ENCODE measurements at places on chromosomes 4 and X.

- DNase-seq = no peak
These were observed 3.4 kb upstream of the ARR3 start for GRCh38 chrX:70264784-70265183.

- DNase-seq = peak; percentile 45
These were observed 20.6 kb upstream of the TEC start for GRCh38 chr4:48290146-48290772.

GRCh38 chrX:125096870-125097269, 222.8 kb upstream of the TEX13C start:
- no peak for DNase-seq

- DNase-seq = no peak
These were observed 204.1 kb downstream of the LDB2 start for GRCh38 chr4:16694173-16694883.

GRCh38 chr4:98474408-98474844, 184.0 kb downstream of the TSPAN5 start:
- no peak for DNase-seq

GRCh38 chr4:41611881-41612871, 74.2 kb downstream of the LIMCH1 start:
- no peak for DNase-seq

DNA sequence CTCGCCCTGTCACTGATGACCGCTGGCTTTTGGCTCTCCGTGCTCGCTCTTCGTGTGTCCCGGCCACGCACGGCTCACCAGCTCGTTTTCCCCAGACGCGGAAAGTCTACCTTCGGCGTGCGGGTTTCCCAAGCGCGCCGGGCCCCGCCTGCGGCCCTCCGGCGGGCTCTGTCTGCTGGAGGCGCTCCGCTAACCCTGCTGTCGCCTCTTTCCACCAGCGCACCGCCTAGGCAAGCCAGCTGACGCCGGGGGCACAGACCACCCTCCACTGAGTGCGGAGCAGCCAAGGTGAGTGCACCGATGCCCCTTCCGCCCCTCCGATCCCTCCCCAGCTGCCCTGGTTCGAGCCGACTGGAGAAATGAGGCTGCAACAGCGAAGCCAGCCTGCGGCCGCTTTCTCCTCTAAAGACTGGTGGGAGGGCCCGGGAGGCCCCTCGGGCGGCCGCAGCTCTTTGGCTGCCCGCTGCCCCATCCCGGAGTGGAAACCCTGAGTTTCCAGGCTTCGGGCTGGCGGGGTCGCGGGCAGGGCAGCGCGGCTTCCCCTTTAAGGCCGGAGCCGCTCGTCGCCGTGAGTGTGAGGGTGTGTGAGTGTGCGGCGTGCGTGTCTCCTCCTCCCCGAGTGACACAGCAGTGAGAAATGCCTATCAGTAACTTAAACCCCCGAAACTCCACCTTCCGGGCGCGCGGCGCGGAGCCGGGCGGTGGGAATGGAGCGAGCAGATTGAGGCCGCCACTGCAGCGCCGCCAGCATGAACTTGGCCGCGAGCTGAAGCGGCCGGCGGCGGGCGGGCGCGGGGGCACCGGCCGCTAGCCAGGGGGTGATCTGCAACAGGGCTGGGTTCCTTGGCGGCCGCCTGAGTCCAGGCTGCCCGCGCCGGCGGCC, at the start of gene MAMLD1:
Gene MAMLD1, plus strand, starts transcription at position 719 of the 883 bp plus-strand sequence. CDS start 82,200 bp downstream, outside the sequence.
- DNase-seq = peak; percentile 72

- DNase-seq = no peak
These were observed 36.2 kb upstream of the USP38 start for GRCh38 chr4:143148521-143148920.

DNA sequence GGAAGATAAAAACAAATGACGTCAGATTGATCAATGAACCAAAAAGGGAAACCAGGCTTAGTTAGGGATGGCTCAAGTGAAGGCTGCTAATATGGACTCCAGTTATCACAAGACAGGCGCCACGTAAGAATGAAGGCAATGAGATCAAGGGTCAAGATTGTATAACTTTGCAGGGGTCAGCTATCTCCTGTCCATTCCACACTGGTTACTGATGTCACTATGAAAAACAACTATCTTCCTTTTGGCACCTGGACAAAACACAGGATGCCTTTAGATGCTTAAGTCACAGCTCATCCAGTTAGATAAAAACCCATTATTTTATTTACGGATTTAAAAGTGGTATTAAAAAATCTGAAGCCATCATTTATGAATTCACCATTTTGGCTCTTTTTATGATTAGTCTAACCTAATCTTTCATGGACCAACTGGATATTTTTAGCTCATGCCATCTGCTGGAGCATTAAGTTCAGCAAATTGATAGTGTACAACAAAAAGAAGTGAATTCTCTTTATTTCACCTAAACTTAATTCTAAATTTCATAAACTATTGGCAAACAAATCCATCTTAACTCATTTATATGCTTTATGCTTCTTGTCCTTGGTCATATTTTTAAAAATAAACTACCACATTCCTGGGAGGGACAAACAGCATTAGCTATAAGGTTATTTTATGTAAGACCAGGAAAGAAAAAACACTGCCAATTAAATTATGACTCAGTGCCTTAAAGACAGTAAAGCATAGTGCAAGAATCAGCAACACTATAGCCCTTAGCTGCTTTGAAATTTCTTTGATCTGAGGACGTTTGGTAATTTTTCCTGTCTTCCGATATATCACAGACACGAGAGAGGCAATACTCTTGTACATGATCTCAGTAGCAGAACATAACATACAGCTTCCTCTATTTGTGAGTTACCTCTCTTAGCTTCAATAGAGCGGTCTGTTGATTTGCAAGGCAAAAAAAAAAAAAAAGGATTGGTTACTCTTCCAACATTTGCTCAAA, 27.0 kb downstream of the DHX15 start:
- DNase-seq = no peak

- no peak for DNase-seq
These were observed 9.6 kb downstream of the AFP start for GRCh38 chr4:73445383-73446335.

- DNase-seq = no peak
These were observed 398.2 kb upstream of the SPANXN1 start for GRCh38 chrX:144849141-144849540.

DNA sequence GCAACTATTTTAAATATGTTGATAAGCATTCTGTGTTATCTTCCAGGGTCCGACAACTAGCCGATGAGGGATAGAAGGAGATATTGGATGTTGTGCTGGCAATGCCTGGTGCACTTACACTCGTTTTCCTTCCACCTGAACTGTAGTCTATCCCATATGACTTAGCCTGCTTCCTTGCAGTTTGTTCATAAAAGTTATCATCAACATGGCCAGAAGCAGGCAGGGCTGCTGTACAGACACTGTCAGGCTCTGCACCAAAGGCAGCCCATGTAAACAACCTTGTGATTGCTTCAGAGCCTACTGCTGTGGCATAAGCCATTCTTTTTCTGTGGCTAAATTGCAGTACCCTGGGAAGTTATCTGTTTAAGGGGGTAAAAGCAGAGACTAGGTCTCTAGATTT, 1.6 kb downstream of the MAPK10 start:
- DNase-seq = no peak

DNA sequence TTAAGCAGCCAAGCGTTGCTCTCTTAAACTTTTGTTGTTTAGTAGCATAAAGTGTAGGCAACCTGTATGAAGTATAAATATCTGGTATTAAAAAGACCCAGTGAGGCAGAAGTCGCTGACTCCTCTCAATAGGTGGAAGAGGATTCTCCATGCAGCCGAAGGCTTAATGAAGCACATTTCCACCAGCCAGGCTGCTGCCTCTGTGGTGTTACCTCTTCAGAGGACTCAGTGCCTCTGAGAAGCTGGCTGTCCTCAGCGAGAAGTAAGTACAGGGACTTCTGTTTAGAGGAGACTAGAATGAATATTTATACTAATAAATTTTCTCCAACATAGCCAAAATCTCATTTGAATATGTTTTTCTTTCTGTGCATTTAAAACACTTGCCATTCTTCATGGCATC, 6.0 kb downstream of the SORBS2 start:
- no peak for DNase-seq

DNA sequence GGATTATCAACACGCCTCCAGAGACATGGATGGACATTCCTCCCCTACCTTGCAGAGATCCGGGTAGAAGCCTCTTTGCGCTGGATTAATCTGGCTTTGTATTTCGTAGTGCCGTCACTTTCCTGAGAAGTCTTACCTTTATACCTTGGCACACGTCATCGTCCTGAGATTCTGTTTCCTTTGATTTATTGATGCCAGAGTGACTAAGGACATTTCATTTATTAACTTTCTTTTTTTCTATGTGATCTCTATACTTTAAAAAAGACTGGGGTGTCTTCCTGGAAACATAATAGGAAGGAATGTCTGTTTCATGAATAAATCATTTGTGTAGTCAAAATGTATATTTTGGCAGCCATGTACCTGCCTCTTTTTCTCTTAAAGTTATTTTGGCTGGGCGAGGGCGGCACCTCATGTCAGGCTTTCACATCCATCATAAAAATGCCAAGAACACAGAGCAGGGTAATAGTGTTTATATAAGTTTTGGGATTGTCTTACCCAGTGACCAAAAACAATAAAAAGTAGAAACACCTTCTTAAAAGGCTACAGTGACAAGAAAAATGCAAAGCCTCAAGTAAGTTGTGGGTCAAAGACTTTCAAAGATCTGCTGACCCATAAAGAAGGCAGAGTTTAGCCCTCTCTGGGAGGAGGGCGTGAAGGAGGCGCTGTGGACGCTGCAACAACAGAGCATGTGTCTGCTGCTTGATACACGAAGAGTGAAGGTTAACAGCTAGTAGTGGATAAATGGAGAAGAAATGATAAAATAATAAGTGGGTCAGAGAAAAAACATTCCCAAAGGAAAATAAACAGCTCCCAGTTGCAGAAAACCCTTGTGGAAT, 124.4 kb downstream of the SHROOM3 start:
- no peak for DNase-seq

- no peak for DNase-seq
These were observed 24.9 kb downstream of the GPRASP3 start for GRCh38 chrX:102745513-102745856.

DNA sequence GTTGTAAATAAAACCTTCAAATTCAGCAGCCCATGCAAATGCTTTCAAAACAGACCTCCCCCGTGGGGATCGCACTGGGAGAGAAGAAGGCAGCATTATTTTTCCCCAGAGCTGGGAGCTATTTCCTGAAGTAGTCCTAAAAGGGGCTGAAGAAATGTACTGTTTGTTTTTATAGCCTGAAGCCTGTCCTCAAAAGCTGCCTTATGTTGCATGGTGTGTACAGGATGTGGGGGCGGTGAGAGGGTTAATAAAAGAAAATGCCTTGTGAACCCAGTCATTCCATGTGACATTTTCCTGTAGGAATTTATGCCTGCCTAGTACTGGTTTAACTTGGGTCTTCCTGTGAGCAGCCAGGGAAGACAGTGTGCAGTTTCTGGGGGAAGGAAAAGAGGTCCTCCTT, 144.1 kb downstream of the SOWAHB start:
- DNase-seq = no peak

GRCh38 chr4:87270144-87270543, 49.7 kb upstream of the KLHL8 start:
- DNase-seq = peak; percentile 48

- no peak for DNase-seq
These were observed 57.6 kb downstream of the TNIP2 start for GRCh38 chr4:2698504-2698903.

GRCh38 chr4:126661194-126661593, 971.6 kb upstream of the INTU start:
- DNase-seq = no peak

DNA sequence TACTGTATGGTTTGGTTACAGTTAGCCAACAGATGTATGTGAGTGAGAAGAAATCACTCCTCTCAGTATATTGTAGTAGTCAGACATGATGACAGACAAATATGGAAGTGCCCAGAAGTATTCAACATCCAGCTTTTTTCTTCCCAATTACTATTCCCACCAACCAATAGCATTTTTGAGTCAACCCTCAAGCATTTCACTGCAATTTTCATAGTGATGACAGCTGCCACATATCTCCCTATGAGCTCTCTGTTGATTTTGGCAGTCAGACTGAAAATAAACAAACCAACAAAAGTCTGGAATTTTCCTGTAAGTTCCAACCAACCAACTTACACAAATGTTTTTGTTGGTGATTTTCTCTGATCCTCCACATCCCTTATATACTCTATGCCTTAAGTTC, 8.2 kb upstream of the TRAM1L1 start:
- DNase-seq = no peak

- DNase-seq = no peak
These were observed 9.5 kb downstream of the FRG2 start for GRCh38 chr4:190017357-190018200.

DNA sequence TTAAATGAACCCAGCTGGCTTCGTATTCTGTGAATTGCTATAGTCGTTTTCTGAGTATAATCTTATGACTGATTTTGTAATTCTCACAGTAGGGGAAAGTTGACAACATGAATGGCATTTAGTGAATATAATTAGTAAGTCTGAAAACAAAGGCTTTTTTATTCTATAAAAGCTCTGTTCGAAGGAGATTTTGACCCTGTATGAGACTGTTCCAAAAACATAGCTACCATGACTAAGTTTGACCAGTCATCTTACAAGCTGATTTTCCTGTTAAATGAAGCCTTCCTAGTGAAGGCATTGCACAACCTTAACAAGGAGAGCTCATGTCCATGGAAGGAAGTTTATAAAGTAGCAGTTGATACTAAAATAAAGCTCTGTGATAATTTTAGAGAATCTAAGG, 242.3 kb downstream of the RPA4 start:
- no peak for DNase-seq

DNA sequence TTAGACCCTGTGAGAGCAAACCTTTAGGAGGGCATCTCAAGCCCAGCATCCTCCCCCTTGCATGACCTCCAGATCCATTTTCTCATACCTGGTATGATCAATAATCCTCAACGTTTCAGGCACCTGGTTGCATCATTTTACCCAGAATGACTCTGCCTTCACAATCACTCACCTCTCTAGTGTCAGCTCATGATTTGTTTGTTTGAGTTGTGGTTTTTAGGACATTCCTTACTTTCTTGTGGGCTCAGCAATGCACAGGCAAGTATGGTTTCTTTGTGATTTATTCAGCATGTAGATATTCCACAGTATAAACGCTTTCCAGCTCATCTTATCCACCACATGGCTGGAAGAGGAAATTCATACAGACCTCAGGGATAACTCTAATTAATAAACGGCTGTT, 93.6 kb upstream of the CPEB2 start:
- no peak for DNase-seq

DNA sequence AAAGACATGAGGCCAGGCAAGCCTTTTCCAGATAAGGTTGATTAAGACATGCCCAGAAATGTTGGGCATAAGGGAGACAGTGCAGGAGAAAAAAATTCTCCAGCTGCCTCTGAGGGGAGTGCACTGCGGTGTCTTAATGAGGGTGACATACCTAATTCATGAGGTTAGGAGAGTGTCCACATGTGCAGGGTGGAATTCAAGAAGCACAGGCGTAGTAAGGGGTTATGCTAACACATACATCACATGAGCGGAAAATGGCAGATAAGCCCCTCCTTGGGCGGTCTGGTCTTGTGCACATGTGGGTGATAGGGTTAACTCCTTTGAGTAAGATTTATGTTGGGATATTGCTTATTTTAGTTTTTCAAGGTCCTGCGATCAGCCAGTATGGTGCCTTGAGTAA, 122.4 kb downstream of the PHKA2 start:
- DNase-seq = no peak

- no peak for DNase-seq
These were observed at the start of gene MTMR1 for GRCh38 chrX:150692831-150693724. TSS of gene MTMR1 (plus strand) at chrX:150693396. CDS start at chrX:150693531, 135 bp downstream.
